Stimulated activated CD8-positive, alpha-beta memory T cell treated with anti-CD3 and anti-CD28 coated beads, Interleukin-12 subunit alpha, Interleukin-12 subunit beta, amount 100 ng/mL, for 4 hours (primary cell): ENCODE measurements at places on chromosomes 7 and 10.
A peak's percentile ranks its signal among the peaks of the same experiment; 100 is the strongest.

DNA sequence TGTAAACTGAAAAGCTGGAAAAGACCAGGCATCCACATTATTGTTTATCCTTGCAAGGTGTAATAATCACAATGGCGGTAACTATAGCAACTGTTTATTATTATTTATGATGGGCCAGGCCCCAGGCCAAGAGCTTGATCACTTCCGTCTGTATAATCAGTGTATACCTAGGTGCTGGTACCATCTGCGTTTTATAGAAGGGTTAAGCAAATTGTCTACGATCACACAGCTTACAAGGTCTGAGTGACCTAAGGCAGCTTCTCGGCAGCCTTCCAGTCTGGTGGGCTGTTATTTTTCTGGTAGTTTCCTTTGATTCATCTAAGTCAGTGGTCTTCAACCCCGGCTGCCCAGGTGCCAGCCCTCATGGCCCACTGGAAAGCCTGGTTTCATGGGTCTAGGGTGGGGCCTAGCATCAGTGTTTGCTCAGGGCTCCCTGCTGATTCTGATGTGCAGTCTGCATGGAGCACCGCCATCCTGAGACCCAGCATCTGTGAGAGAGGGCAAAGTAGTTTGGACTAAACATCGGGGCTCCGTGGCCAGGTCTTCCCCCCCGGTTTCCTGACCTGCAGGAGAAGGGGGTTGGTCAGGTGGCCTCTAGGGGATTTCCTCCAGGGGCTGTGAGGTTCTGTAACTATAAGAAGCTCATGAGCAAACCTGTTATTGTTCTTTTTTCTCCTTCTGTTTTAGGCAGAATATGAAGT is 146.4 kb downstream of the RGS10 start:
- DNase-seq: no peak

DNA sequence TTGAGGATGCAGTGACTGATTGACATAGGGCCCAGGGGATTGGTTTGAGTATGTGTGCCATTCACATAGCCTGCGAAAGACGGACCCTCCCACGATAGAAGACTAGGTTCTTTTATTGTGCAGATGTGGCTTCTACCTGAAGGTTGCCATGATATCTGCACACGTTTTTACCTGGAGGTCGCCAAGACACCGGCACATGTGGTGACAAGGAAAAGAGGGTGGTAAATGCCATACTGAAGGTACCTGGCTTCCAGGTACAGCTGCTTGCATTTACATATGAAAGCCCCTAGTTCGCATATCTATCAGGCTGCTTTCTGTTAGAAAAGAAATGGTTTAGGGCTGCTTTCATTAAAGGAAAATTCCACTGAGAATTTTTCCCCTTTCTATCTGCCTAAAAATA is 43.6 kb downstream of the ZNF22 start:
- no peak for DNase-seq

- no peak for DNase-seq
Observed at GRCh38 chr7:95794917-95795515, 22.7 kb downstream of the DYNC1I1 start.

DNA sequence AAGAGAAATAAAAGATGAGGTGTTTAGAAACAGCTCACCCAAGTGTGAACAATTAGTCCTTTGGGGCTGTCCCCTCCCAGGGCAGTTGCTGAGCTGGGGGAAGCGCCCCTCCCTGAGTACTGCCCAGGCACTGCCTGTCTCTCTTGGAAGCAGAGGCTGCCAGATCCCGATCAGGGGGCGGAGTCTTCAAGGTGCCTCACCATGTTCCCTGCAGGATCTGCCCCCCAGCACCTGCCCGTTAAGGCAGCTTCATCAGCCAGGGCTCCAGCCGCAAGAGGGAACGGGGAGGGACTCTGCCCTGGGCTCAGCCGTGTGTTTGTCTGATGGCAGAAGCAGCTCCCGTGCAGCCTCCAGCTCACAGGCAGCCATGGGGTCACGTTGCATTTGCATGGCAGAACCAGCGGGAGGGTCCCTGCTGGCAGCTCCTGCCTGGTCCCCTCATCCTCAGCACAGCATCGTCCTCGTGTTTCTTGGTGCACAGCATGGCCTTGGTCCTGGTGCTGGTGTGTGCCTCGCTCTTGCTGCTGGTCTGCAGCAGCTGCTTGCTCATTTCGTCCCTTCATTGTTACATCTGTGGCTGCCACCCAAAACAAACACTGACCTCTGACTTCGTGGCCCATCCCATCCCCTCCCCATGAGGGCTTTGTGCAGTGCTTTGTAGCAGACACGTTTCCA is 10.7 kb upstream of the DPYSL4 start:
- DNase-seq: no peak

- no peak for DNase-seq
Observed at GRCh38 chr10:93079663-93080349, 6.1 kb downstream of the CYP26A1 start.

DNA sequence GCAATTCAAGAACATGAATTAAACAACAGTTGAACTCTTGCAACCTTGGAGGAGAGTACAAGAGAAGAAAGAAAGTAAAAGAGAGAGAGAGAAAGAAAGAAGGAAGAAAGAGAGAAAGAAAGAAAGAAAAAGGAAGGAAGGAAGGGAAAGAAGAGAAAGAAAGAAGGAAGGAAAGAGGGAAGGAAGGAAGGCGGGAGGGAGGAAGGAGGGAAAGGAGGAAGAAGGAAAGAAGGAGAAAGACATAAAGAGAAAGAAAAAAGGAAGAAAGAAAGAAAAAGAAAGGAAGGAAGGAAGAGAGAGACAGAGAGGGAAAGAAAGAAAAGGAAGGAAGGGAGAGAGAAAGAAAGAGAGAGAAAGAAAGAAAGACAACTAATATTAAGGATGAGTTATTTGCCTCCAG is 1106.7 kb downstream of the TYW1 start:
- no peak for DNase-seq

GRCh38 chr10:3231951-3232730 is 59.6 kb upstream of the PITRM1 start:
- DNase-seq: no peak

- peak; percentile 63 for DNase-seq
Observed at GRCh38 chr10:14604181-14605142, 170.2 kb downstream of the FAM107B start.

DNA sequence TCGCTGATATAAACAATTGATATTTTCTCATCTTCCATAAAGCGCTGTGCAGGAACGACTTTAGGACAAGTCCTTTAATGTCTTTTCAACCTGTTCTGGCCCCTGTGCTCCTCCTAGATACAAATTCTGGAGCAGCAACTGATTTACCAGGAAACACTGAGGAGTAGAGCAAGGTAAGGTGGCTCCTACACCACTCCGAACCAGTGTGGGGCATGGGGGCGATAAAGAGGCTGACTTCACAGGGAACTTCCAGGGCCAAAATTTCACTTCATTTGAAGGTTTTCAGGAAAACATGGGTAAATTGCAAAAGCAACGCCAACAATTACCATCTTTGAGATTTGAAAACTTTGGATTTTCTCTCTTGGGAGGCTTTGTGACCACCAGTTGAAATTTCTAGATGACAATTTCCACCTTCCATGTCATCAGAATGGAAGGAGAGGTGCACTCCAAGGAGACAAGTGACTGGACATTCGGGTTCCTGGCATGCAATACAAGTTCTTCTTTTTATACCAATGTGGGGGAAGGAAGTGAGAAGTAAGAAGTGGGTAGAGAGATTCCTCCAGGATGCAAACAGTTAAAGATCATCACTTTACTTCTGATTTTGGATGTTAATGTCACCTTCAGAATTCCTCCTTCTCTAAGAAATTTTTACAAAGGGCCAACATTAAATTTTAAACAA is 118.5 kb downstream of the FAM107B start:
- DNase-seq: no peak
